ENCODE measurements at places on chromosomes 6 and 20.

DNA sequence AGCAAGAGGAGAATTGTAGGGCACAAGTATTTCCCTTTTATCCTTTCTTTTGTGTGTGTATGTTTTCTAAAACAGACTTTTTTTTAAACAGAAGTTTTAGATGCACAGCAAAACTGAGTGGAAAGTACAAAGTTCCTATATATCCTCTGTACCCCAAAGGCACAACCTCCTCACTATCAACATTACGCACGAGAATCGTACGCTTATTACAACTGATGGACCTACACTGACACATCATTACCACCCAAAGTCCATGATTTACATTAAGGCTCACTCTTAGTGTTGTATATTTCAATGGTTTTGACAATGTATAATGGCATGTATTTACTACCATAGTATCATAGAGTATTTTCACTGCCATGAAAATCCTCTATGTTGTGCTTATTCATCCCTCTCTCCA, 32.6 kb downstream of the MAN1A1 start:
- no peak for DNase-seq

- DNase-seq: no peak
Observed at GRCh38 chr6:307874-308273, 15.6 kb downstream of the DUSP22 start.

DNA sequence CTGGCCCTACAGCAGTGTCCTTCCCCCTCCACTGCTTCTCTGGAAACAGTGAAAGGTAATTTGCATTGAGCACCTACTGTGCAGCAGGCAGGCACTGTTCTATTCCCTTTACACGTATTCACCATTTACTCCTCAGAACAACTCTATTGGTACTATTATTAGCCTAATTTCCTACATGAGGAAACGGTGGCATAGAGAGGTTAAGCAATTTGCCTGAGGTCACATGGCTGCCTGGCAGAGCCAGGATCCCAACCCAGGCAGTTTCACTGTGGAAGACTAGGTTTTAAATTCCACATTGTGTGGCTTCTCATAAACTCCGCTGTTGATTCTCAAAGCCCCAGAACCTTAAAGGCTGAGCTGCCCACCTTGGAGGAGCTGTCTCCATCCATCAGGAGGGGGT, 72.7 kb downstream of the CLIC5 start:
- DNase-seq: no peak

- DNase-seq: no peak
Observed at GRCh38 chr20:57995381-57995977, 233.0 kb downstream of the ANKRD60 start.

- no peak for DNase-seq
Observed at GRCh38 chr20:1535420-1536175, 21.9 kb downstream of the SIRPD start.

- DNase-seq: no peak
Observed at GRCh38 chr20:46343348-46343974, 35.2 kb upstream of the CDH22 start.

- DNase-seq: no peak
Observed at GRCh38 chr20:38135651-38136420, 29.2 kb downstream of the TGM2 start.

DNA sequence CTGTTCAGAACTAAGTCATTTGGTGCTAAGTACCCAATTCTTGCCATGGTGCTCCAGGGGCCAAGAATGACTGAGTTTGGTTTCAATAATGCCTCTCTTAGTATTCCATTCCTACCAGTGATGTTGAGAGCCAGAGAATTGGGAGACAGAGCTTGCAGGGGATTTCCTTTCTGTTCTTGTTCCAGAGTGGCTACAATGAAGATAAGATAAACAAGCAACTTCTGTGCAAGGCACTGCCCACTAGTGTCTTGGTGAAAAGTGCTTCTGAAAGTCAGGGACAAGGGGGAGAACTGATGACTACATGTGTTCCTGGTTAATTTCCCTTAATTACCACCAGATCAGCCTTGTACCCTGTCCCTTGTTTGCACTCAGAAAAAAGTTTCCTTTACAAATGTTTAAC, 421.6 kb downstream of the BCKDHB start:
- DNase-seq: no peak

DNA sequence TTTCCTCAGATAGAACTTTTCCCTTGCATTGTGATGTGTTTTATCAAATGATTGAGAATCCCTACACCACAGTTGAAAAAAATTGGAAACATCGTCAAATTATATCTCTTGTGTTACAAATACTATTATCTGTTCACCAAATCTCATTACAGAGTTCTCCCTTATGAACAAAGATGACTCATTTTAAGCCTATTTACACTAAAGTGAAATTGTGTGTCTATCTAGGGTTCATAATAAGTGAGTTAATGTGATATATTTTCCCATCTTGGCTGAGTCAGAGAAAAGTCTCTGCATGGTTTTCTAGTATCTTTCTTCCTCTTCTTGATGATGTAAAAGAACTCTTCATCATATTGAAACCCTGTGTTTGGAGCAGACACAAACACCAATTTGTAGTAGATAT, 1263.3 kb upstream of the EYS start:
- no peak for DNase-seq

- no peak for DNase-seq
Observed at GRCh38 chr6:153591159-153591558, 447.9 kb upstream of the OPRM1 start.

DNA sequence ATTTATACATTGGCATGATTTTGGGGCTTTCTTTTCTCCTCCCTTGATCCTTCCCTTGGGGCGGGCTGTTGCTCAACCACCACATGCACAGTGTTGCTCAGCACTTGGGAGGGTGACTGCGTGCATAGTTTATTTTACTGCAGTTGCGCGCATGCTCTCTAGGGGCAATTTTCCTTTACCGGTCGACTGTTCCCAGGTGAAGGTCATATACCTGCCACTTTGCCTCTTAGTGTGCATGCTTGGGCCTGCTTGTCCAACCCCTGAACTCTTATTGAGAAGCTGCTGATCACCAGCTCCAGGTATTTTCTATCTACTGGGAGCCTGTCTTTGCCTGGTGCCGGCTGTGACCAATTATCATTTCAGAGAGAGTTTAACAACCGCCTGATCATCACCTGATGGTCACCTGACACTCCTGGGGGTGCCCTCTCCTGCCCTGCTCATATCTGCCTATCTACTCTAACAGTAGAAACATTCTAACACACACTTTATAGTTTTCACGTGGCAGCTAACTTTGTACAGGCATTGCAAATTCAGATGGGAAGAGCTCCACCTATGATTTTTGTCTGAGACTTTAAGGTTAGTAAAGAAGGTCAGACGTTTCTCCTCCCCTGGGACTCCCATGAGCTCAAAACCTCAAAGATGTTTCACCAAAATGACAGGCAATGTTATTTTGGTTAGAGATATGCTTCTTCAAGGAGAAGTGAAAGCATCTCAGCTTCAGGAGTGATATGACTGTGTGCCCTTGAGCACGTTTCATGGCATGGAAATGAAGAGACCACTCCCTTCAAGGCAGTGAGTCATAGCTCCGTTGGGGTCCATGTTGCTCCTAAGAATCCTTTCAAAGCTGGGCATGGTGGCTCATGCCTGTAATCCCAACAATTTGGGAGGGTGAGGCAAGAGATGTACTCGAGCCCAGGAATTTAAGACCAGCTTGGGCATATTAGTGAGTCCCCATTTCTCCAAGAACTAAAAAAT, 227.5 kb upstream of the MYLIP start:
- peak; percentile 19 for DNase-seq
